Naive B cell (primary cell): ENCODE measurements at places on chromosomes 11 and 22.

- H3K27ac ChIP-seq, result no peak overlapping the region
- H3K36me3 ChIP-seq, result no peaks in the 10 kb centered on the region
- peaks cover 2% of the 10 kb centered on the region for H3K4me1 ChIP-seq
- DNase-seq, result no peak
These were observed 31.3 kb upstream of the ADA2 start for GRCh38 chr22:17250380-17251082.

DNA sequence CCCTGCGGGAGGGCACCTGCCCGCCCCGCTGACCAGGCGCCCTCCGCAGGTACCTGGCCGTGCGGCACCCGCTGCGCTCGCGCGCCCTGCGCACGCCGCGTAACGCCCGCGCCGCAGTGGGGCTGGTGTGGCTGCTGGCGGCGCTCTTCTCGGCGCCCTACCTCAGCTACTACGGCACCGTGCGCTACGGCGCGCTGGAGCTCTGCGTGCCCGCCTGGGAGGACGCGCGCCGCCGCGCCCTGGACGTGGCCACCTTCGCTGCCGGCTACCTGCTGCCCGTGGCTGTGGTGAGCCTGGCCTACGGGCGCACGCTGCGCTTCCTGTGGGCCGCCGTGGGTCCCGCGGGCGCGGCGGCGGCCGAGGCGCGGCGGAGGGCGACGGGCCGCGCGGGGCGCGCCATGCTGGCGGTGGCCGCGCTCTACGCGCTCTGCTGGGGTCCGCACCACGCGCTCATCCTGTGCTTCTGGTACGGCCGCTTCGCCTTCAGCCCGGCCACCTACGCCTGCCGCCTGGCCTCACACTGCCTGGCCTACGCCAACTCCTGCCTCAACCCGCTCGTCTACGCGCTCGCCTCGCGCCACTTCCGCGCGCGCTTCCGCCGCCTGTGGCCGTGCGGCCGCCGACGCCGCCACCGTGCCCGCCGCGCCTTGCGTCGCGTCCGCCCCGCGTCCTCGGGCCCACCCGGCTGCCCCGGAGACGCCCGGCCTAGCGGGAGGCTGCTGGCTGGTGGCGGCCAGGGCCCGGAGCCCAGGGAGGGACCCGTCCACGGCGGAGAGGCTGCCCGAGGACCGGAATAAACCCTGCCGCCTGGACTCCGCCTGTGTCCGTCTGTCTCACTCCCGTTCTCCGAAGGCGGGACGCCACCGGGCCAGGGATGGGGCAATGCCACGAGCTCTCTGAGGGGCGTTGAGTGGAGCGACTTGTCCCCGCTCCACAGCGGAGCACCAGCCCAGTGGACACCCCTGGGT lies 1.8 kb downstream of the GALR3 start:
- H3K36me3 ChIP-seq, result peaks cover 5% of the 10 kb centered on the region
- peaks cover 51% of the 10 kb centered on the region for H3K27me3 ChIP-seq
- H3K4me1 ChIP-seq, result peaks cover 4% of the 10 kb centered on the region
- DNase-seq, result no peak
- H3K27ac ChIP-seq, result no peak overlapping the region

GRCh38 chr11:45708887-45709663 lies 43.7 kb upstream of the CHST1 start:
- H3K36me3 ChIP-seq, result no peaks in the 10 kb centered on the region
- no peaks in the 10 kb centered on the region for H3K4me1 ChIP-seq
- no peak overlapping the region for H3K27ac ChIP-seq
- H3K27me3 ChIP-seq, result peaks cover 62% of the 10 kb centered on the region

DNA sequence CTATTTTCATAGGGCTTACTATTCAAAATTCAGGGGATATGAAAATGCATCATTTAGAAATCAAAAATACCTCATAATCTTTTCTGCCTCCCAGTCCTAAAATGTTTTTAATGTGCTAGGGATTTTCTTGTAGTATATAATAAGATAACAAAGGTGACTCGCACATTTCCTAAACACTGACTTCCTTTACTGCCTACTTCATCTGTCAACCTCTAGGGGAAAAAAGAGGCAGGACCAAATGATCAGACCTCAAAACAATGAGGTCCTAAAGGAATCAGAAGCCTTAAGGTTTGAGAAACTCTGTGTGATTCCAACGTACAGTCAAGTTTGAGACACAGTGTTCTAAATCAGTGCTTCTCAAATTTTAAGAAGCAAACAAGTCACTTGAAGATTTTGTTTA lies 56.1 kb upstream of the POU2AF2 start:
- H3K4me1 ChIP-seq, result peaks cover 41% of the 10 kb centered on the region
- no peaks in the 10 kb centered on the region for H3K27me3 ChIP-seq
- no peak overlapping the region for H3K4me3 ChIP-seq
- peak overlapping the region; percentile 4 for H3K27ac ChIP-seq

GRCh38 chr11:47033439-47033838 lies 96.9 kb downstream of the CSTPP1 start:
- no peaks in the 10 kb centered on the region for H3K27me3 ChIP-seq
- H3K36me3 ChIP-seq, result no peaks in the 10 kb centered on the region
- DNase-seq, result no peak
- no peak overlapping the region for H3K27ac ChIP-seq

DNA sequence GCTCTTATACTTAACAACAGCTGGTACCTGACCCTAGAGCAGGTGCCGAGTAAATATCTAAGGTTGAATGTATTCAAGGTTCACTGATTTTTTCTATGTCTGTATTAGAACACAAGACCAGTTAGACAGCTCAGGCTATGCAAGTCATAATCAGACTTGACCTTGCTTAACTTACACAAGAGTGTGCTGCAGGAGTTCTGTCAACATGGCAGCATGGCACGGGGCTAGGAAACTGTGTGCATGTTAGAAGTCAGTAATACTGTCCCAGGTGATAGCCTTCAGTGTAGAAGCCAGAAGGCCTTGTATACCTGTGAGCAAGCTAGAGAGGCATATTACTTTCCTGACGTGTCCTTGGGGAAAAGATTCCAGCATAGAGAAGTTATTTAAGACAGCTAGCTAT lies 253.1 kb downstream of the FAT3 start:
- no peak overlapping the region for H3K27ac ChIP-seq
- no peaks in the 10 kb centered on the region for H3K27me3 ChIP-seq
- no peaks in the 10 kb centered on the region for H3K4me1 ChIP-seq
- no peaks in the 10 kb centered on the region for H3K36me3 ChIP-seq

- peaks cover 3% of the 10 kb centered on the region for H3K36me3 ChIP-seq
- no peak overlapping the region for H3K27ac ChIP-seq
- H3K4me1 ChIP-seq, result peaks cover 45% of the 10 kb centered on the region
These were observed 1.5 kb downstream of the ATM start for GRCh38 chr11:108224366-108224765.

DNA sequence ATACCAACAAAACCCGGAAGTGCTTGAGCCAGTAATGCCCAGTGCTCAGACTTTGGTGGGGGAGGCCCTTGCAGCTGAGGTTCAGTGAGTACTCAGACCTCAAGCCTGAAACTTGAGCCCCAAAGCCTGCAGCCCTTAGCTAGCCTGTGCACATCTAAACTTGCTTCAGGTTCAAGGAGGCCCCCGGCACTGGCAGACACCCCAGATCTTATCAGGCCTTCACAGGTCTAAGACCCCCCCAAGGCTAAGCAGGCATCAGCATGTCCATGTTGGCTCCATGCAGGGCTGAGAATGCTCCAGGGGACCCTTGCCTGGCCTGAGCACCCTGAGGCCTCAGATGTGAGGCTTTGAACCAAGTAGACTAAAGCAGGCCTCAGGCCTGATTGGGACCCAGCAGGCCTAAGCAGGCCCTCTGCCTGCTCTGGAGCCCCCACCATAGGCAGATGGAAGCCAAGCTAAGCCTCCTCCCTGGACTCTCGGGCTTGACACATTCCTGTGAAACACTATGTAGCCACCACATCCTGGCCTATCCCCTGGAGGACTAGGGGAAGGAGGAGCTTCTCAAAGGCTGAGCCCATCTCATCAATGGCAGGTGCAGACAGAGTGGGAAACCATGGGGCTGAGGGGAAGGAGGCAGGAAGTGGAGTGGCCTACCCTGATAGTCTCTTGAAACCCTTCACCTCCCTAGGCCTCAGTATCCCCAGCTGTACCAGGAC lies 1.2 kb upstream of the CASTOR1 start:
- peaks cover 16% of the 10 kb centered on the region for H3K36me3 ChIP-seq
- no peaks in the 10 kb centered on the region for H3K27me3 ChIP-seq
- peak overlapping the region; percentile 93 for H3K4me3 ChIP-seq
- H3K27ac ChIP-seq, result peak overlapping the region; percentile 94
- H3K4me1 ChIP-seq, result peaks cover 42% of the 10 kb centered on the region
- DNase-seq, result no peak

- H3K36me3 ChIP-seq, result no peaks in the 10 kb centered on the region
- no peak overlapping the region for H3K27ac ChIP-seq
- no peak for DNase-seq
- peaks cover 19% of the 10 kb centered on the region for H3K27me3 ChIP-seq
- H3K4me1 ChIP-seq, result peaks cover 11% of the 10 kb centered on the region
- no peak overlapping the region for H3K4me3 ChIP-seq
These were observed 37.1 kb upstream of the EHF start for GRCh38 chr11:34583818-34584217.

DNA sequence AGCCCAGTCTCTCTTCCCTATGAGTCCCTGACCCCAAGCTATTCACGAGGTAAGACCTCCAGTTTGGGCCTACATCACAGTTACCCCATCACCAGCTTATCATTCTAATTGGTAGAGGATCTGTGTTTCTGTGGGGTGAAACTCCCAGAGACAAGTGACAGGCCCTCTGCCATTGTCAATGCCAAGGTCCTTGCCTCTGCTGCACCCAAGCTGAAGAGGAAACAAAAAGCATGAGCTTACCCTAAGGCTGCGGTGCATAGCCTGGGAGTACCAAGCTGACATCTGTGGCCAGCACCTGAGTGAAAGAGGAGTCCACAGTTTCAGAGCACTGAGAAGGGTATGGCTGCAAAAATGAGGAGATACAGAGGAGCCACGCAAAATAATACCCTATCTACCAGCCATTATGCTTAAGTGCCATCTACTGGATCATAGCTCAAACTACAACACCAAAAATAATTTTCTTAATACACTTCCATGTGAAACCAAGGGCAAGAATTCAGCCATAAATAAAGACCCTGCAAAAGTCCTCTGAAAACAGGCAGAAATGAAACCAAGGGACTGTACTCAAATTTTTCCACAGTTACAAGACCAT lies 62.3 kb upstream of the ANO5 start:
- H3K4me1 ChIP-seq, result no peaks in the 10 kb centered on the region
- no peaks in the 10 kb centered on the region for H3K36me3 ChIP-seq
- DNase-seq, result no peak
- H3K27ac ChIP-seq, result no peak overlapping the region

DNA sequence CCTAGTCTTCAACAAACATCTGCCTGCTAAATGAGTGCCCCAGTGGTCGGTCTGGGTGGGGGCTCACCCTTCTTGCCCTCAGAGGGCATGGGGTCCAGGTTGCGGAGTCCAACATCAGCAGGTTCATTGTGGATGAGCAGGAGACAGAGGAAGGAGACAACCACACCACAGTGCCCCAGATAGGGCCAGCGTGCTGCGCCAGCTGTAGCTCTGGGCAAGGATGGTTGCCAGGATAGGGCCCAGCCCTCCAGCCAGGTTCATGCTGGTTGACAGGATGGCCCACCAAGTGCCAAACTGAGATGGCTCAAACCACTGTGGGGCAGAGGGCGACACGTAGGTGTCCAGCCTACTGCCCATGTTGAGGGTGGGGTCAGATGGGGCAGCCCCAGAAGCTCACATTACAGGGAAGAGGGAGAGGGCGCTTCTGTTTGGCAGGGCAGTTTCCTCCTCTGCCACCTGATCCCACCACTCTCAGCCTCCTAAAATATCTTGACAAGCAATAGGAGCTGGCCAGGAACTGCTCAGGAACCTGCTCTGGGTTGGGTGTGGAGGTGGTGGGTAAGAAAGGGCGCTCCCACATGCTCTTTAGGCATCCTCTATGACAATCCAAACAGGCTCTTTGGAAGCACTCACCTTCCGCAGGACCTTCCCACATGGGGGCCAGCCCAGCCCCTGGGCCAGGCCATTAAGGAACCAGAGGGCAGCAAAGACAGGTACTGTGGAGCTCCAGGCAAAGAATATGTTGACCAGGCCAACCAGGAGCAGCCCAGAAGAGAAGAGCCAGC lies 2.9 kb downstream of the SLC37A4 start:
- peaks cover 5% of the 10 kb centered on the region for H3K36me3 ChIP-seq
- no peak overlapping the region for H3K4me3 ChIP-seq
- no peaks in the 10 kb centered on the region for H3K27me3 ChIP-seq
- peaks cover 31% of the 10 kb centered on the region for H3K4me1 ChIP-seq
- H3K27ac ChIP-seq, result no peak overlapping the region

DNA sequence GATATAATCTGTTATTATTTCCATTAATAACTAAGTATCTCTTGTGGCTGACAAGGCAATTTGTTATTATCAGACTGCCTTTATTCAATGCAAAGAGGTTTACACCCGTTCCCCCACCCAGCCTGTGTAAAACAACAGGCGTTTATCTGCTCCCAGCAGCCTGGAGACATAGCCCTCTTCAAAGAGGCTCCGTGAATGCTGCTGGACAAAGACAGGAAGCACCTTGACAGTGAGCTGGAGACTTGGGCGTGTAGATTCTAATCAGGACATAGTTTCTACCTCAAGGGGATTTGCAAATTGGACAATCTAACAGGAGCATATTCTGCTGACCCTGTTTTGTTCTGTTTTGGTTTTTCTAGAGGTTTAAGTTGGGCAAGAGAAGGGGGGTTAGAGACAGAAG lies 733.0 kb upstream of the KIRREL3 start:
- no peaks in the 10 kb centered on the region for H3K27me3 ChIP-seq
- H3K4me3 ChIP-seq, result no peak overlapping the region
- H3K4me1 ChIP-seq, result no peaks in the 10 kb centered on the region
- H3K36me3 ChIP-seq, result no peaks in the 10 kb centered on the region
- no peak for DNase-seq

DNA sequence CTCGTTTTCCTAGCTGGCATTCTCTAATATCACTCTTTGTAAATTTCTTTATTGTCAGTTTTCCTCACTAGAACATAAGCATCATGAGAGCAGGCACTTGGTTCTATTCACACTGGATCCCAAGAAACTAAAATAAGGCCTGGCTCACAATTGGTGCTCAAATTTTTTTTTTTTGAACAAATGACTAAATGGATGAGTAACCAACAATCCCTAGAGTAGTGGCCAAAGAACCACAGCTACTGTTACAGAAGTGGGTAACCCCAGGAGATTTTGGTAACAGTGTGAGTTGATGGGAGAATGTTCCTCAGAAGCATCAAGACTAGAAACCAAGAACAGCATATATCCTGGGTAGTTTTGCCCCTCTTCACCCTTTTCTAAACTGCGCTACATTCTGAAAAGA lies 572.6 kb downstream of the INSC start:
- H3K36me3 ChIP-seq, result no peaks in the 10 kb centered on the region
- no peaks in the 10 kb centered on the region for H3K4me1 ChIP-seq
- DNase-seq, result no peak
- H3K27me3 ChIP-seq, result no peaks in the 10 kb centered on the region

GRCh38 chr11:126863294-126863997 lies 137.1 kb downstream of the KIRREL3 start:
- DNase-seq, result no peak
- peaks cover 4% of the 10 kb centered on the region for H3K4me1 ChIP-seq

GRCh38 chr11:71580057-71581003 lies 2.3 kb downstream of the KRTAP5-11 start:
- no peaks in the 10 kb centered on the region for H3K4me1 ChIP-seq
- peaks cover 30% of the 10 kb centered on the region for H3K27me3 ChIP-seq
- H3K27ac ChIP-seq, result no peak overlapping the region
